RCC 7860 (cell line): ENCODE measurements at places on chromosomes 3 and 15.

DNA sequence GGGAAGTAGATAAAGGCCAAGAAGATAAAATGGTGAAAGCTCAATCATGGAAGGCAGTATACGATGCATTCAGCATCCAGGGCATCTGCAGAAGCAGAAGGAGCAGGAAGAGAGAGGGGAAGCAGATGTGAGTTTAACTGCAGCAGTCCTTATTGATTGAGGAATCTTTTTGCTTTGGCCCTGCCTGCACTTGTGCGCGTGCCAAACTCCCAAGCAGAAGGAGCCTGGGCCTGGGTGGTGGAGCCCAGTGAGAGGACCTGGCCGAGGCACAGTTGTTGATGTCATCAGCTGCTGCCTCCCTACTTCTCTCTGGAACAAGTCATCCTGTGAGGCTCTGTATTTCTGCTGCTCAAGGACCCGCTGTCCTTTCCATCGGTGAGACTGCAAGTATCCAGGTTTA, 65.5 kb upstream of the ROPN1 start:
- DNase-seq, result no peak

- DNase-seq, result no peak
Measured at GRCh38 chr3:38603731-38604131, 45.8 kb downstream of the SCN5A start.

GRCh38 chr15:50911001-50911400, 2.5 kb downstream of the AP4E1 start:
- no peak for DNase-seq

GRCh38 chr3:41304593-41304992, 105.3 kb downstream of the CTNNB1 start:
- DNase-seq, result peak; percentile 57

GRCh38 chr3:139110072-139110830, 65.6 kb upstream of the PRR23C start:
- no peak for DNase-seq

DNA sequence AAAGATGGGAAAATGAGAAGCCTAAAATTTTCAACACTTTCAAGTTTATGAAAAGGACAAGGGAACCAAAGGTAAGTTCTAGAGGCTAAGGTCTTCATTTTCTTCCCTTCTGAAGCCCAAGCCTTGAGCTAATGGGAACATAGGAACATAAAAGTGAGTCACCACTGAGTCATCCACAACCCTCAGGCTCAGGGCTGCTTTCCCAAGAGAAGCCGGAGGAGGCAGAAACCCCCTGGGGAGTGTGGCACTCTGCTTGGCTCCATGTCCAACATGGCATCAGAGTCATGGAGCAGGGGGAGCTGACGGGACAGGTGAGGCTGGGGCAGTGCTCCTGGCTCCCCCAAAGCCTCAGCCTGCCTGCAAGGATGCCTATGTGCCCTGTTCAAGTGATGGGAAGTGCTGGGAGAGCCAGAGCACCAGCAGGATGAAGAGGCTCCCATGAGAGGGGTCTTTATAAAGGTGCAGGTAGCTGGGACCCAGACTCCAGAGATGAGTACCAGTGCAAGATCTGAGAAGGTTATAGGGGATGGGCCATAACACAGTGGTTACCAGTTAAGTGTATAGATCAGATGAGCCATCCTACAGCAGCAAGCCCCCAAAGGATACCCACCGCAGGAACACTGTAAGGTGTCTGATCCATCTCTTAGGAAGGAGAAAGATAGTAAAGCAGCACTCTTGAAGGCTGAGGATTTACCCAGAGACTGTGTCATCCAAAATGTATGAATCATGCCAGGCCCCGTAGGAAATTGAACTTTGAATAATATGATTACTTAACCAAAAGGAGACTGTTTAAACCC, 31.8 kb upstream of the RYR3 start:
- peak; percentile 93 for DNase-seq

DNA sequence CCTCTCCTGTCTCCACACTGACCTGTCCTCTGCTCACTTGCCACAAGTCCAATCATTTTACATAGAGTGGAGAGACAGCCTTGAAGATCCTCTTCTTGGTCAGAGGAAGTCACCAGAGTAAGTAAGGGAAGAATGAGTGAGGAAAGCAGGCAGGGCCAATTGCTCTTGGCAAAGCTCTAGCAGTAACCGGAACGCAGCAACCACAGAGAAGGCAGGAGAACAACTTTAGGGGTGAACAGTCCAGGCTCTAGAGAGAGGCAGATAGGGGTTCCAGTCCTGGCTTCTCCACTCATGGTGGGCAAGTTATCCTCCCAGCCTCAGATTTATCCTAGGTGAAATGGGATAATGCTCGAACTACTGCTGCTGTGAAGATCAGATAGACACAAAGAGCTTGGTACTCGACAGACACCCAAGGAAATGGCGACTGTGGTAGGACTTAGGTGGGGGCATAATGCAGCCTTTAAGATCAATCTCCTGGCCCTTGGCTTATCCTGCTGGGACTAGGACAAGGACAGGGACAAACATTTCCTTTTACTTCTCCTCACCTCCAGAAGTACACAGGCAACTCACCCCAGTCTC, 1.2 kb upstream of the ADAMTSL3 start:
- no peak for DNase-seq

DNA sequence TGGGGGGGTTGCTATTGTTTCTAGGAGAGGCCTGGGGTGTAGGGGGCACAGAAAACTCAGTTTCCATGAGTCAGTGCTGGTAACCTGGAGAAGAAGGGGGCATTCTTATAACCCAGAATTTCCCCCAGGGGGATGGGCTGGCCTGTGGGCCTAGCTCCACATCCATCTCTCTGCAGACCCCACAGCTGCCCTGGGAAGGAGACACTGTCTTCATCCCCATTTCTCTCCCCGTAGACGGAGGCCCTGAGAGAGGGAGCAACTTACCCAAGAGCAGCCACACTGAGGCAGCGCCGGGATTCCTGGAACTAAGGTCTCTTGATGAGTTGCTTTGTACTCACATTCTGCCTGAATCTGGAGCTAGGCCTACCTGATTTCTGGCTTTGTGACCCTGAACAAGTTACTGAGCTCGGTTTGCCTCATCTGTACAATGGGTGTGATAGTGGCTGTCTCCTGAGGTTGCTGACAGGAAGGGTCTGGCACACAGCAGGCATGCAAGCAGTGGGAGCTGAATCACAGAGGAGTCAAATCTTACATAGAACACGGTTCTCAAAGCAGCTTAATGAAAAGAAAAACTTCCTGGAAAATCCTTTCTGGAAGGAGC, 55.0 kb upstream of the LCTL start:
- DNase-seq, result no peak

DNA sequence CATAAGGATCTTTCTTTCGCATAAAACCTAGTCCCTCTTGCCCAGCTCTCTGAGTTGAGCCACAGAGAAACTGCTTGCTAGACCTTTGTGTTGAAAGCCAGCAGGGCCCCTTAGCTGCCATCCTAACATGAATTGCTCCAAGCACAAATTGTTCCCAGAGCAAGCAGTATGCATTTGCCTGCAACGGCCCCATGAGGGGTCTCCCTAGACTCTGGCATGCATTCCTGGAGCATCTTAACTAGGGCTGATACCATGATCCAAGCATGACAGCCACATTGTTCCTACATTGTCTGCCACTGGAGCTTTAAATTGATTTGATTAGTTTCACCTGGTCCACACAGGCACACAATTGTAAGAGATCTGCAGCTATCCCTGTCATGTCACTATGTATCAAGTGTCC, 428.1 kb downstream of the TAFA4 start:
- DNase-seq, result no peak

- no peak for DNase-seq
Measured at GRCh38 chr3:120182613-120183511, 88.6 kb upstream of the GSK3B start.

DNA sequence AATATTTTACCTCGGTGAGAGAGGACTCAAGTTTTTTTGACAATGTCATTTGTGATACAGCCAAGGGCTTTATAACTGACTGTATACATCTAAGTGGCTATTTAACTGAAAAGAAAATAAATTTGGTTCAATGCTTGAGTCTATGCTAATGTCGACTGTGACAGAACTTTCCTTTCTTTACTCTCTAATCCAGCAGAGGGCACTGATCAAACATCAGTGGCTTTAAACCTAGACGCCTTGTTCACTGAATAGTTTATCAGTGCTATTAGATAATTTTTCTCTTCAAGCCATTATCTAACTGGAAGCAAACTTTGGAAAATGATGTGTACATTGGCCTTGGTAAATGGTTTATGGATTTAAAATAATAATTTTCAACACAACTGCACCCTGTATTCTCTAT, 285.1 kb downstream of the CHL1 start:
- no peak for DNase-seq

- peak; percentile 80 for DNase-seq
Measured at GRCh38 chr3:169044331-169045113, 619.0 kb downstream of the MECOM start.

- DNase-seq, result no peak
Measured at GRCh38 chr3:122795674-122796195, 866 bp downstream of the SLC49A4 start.

DNA sequence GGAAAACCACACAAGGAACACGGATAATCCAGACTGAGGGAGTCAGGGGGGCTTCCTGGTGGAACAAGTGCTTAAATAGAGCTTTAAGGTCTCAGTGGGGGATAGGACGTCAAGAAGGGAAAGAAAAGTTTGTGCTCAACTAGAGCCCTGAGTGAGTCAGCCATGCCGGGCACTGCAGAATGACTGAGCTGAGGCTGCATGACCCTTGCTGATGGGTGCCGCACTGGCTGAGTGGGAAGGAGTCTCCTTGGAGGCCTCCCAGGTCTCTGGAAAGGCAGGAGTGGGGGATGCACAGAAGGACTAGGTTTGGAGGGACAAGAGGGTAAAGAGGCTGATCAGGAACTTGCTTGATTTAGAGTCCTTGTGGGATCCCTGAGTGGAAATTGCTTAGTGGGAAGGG, 150.3 kb downstream of the RPLP1 start:
- DNase-seq, result no peak

DNA sequence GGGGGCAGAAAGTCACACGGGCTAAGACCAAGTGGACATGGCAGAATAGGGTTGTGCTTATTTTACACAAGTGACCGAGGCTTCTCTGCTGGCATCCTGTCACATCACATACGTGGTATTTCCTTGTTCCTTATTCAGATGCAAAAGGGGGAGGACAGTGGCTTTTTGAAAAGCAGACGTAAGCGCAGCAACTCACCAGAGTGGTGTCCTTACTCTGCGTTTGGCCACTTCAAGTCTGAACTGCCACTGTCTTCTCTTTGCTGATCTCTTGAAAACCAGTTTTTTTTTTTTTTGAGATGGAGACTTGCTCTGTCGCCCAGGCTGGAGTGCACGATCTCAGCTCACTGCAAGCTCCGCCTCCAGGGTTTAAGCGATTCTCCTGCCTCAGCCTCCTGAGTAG, 113.2 kb downstream of the SOX2 start:
- no peak for DNase-seq

DNA sequence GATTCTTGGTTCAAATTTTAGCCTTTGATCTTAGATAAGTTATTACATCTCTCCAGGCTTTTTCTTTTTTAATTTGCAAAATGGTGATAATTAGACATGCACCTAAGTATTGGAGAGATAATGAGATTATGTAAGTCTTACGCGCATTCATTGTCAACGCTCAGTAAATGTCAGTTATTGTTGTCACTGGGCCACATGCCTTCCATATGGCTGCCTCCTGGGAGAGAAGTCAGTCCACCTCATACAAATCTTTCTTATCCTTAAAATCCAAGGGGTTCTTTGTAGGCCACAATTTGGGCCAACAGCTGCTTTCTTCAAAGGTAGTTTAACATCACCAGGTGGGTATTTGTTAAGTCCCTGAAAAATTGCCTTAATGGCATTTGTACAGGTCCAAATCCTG, 25.5 kb upstream of the PTPRG start:
- no peak for DNase-seq

GRCh38 chr3:4757575-4758248, 221.5 kb upstream of the BHLHE40 start:
- peak; percentile 24 for DNase-seq

DNA sequence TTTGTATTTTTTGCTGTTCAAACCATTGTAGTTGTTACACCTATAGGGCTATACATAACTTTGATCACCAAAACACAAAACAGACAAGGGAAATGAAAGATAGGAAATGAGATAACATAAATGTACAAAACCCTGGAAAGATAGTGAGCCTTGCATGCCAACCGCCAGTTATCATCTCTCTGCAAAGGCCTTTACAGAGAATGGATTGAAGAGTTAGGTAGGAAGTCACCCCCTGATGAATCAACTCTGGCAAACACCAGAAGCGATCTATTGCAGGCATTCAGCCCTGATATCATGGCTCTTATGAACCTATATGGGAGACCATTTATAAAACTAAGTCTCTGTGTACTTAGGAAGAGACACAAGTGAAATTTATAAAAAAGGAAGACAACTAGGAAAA, 588.0 kb downstream of the TUSC7 start:
- no peak for DNase-seq

GRCh38 chr15:88300089-88300488, 43.5 kb upstream of the NTRK3 start:
- no peak for DNase-seq

DNA sequence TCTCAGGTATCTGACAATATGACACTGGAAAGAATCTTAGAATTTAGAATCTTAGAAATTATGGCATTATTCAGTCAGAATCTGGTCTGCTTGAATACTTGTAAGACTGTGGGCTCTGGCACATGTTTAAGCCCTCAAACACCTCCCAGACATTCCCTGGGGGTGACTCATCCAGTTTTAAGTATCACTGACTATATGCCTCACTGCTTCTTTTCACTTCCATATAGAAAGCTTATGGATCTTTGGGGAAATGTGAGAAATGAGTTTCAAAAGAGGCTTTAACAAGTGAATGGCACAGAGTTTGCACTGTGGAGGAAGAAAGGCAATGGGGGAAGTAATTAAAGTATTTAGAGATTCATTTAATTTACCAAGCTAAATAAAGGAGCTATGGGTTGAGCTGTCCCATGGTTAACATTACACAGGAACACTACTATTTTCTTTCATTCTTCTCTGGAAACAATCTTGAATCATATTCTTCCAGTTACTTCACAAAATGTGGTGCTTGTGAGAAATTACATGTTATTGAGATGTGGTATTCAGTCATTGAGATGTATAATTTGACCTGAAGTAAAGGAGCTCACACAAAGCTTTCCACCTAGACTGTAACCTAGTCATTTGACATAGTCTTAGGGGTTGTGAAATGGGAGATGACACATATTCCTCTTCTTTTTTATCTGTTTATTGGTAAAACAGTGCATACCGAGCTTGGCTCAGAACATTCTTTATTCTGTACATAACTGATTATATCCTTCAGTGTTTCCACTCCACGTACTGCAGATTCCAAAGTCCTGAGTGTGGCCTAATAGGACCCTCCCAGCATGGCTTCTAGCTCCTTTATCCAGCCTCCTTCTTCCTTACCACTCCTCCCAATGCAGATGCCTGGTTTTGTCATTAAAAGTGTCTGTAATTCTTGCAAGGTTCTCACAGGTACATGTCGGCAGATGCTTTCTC, 544.6 kb upstream of the NECTIN3 start:
- DNase-seq, result peak; percentile 94

GRCh38 chr15:44971036-44971435, 14.5 kb downstream of the TERB2 start:
- DNase-seq, result no peak
